ENCODE measurements at places on chromosomes 11 and 22.

- no peak for DNase-seq
Measured at GRCh38 chr22:29702000-29702930, 17.5 kb upstream of the CABP7 start.

GRCh38 chr11:5275369-5276110 lies 5.8 kb upstream of the HBE1 start:
- no peak for DNase-seq

DNA sequence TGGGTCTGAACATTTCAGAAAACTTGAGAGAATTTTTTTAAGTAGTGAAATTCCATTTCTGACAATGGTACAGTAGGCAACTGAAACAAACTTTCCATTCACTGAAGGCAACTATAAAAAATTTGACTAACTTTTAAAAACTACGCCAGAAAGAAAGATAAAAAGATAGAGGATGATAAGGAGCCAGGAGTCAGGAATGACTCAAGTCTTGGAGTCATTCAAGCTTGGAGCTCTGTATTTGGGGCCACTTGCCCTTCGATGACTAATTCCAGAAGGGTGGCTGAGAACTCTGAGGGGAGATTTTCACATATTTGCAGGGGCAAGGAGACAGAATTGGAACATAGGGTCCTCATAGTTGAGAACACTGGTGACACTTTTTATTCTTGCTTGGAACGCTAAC lies 1083.2 kb upstream of the CNTN5 start:
- no peak for DNase-seq

DNA sequence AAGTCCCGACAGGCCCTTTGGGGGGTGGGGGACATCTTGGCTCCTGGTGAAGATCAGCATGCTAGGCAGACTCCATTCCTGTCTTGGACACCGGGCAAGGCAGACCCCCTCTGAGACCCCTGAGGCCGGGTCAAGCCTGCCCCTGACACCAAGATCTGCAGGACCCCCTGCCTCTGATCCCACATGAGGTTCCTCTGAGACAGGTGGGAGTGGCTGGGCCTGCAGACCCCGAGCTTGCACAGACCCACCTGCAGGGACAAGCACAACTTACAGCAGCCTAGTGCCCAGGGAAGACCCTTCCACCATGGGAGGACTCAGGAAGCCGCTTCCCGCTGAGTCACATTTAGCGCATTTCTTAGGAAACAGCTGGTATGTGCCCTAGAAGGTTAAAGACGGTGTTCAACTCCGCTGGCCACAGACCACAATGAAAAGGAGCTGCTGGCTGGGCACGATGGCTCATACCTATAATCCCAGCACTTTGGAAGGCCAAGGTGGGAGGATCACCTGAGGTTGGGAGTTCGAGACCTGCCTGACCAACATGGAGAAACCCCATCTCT lies 15.5 kb downstream of the ARVCF start:
- DNase-seq, result no peak

DNA sequence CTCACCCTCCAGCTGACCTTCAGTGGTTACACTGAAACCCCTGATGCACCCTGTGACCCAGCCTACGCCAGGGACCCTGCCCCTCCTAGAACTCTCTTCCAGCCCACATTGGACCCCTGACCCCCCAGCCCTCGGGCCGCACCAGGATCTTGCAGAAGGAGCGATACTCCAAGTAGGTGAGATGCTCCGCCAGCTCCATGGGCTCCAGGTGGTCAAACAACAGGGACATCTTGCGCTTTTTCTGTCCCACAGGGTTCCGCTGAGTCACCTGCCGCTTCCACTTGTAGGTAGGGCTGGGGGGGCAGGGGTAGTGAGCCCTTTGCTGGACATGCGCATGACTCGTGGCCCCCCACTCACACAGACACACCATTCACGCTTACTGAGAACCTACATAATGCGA lies 4.1 kb downstream of the RASGRP2 start:
- DNase-seq, result no peak

- no peak for DNase-seq
Measured at GRCh38 chr22:17844150-17844549, 69.9 kb upstream of the BID start.

DNA sequence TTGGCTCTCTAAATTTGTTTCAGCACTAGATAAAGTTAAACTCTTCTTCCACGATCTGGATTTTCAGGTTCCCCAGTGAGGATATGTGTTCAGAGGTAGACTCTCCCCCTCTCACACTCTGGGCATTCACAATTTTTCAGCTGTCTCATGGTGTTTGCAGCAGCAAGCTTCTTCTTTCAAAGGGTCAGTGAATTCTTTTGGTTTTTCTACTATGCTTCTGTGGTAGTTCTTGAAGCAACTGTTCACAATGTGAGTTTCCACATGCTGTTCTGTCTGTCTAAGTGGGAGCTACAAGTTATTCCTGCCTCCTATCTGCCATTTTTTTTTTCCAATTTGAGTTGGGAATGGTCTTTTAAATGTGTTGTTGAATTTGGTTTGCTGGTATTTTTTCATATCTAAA lies 25.4 kb downstream of the CNTF start:
- DNase-seq, result no peak

- peak; percentile 45 for DNase-seq
Measured at GRCh38 chr22:38176170-38176741, 5.4 kb downstream of the PLA2G6 start.

DNA sequence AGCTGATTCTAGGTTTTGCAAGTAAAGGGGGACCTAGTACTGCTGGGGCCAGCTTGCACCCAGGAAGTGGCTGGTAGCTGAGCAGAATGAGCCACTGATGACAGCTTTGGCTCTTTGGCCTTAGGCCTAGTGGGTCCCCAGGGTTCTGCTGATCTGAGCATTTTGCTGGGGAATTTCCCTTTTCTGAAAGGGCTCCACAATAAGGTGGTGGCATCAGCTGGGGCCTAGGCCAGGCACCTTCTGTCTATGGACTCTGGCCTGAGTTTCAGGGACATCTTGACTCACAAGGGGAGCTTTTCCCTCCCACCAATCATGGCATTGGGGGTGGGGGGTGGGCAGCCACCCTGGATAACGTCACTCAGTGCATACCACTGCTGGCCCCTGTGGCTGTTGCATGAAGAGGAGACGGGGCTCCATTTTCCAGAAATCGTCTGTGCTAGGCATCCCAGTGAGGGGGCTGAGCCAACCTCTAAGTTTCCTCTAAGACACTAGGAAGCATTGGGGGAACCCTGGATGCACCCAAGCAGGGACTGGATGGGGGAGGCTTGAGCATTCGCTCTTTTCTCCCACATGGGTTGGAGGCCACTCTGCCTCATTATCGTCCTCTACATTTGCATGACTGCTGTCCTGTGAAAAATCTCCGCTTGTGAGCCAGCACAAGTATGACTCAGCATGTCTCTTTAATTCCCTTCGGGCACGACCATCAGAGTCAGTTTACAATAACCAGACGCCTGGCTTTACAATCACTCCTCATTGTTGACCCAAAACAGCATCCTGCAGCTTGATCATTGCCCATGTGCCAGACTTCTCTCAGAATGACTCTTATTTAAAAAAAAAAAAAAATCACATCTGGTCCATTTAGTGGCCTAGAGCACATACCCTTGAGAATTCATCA lies 145.0 kb upstream of the THY1 start:
- DNase-seq, result no peak

- DNase-seq, result no peak
Measured at GRCh38 chr22:45627489-45628233, 44.0 kb upstream of the ATXN10 start.

DNA sequence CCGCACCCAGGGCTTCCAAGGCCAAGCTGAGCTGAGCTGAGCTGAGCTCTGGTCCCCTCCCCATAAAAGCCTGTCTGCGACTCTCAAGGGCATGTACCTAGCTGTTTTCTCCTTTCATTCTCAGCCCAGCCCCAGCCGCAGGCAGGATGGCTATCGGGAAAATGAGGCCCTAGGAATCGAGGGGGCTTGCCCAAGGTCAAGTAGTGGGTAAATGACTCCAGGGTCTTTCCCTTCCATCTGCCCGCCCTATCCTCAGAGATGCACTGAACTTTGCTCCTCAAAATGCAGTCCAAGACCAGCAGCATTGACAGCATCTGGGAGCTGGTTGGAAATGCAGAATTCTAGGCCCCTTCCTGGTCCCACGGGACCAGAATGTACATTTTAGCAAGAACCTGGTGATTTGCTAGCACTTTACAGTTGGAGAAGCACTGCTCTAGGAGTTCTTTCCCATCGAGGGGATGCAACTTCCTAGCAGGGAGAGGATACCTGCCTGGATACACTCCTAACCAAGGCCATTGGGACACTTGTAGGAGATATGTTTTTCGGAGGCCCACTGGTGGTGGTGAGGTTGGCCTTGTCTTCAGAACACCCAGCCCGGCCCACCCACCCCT lies 43.2 kb upstream of the ACCSL start:
- no peak for DNase-seq

DNA sequence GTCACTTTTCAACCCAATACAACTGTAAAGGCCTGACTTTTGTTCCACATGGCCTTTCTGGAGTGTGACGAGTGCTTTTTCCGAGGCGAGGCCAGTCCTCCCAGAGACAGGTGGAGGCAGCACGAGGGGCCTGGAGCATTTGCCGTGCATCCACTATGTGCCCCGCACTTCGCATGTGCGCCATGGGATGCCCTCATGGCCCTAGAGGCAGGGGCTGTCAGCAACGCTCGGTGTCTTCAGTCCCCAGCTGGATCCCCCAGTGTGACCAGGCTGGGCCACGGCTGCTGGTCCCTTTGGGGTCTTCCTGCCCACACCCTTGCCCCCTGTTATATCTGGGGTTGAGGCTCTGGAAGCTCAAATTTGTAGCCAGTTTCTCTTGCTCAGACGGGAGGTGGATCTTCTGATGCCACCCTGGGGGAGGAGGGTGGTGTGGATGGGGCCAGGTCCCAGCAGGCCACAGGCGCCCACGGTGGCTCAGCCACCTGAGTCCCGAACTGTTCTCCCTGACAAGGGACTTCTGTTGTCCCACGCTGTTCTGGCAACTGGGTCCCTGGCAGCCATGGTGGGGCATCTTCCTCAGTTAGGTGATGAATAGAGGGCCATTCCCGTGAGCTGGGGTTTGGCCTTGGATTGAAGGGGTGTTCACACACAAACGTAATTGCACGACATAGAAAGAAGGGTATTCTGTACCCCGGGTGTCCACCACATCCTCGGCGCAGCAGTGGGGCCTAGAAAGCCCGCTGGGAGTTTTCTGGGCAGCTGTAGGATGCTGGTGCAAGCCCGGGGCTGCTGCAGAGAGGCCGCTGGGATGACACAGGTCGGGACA lies 100.9 kb downstream of the CTTN start:
- no peak for DNase-seq

- no peak for DNase-seq
Measured at GRCh38 chr22:38567531-38568285, 2.3 kb downstream of the DMC1 start.

DNA sequence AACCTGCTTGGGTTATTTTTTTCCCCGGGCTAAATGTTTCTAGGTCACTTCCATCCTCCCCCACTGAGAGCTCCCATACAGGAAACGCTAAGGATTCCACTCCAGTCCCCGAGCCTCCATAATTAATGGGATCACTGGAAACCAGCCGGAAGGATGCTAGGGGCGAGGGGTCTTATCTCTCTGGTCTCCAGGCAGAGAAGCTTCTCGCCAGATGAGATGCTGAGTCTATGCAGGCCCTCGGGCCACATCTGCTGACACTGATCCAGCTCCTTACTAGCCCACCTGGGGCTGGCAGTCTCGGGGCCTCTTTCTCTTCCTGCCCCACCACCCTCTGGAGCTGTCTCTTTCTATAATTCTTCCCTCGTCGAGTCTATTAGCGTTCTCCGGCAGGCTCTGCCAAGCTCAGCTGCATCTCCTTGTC lies 125.9 kb upstream of the SYT13 start:
- DNase-seq, result no peak

DNA sequence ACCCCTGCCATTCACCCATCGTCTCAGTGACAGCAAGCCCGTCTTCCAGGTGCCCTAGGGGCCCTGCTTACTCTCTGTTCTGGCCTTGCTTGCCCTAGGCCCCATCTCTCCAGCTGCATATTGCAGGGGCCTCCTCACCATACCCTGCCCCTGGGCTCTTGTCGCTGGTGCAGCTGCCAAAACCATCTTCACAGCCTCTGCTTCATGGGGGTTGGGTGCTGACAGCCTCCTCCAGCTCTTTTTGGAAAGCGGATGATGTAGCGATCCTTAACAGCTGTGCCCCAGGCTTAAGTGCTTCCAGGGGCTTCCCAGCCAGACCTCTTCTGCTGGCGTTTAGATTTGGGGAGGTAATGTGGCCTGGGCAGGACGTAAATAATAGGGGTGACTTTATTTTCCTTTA lies 61.2 kb upstream of the SUSD2 start:
- DNase-seq, result no peak

DNA sequence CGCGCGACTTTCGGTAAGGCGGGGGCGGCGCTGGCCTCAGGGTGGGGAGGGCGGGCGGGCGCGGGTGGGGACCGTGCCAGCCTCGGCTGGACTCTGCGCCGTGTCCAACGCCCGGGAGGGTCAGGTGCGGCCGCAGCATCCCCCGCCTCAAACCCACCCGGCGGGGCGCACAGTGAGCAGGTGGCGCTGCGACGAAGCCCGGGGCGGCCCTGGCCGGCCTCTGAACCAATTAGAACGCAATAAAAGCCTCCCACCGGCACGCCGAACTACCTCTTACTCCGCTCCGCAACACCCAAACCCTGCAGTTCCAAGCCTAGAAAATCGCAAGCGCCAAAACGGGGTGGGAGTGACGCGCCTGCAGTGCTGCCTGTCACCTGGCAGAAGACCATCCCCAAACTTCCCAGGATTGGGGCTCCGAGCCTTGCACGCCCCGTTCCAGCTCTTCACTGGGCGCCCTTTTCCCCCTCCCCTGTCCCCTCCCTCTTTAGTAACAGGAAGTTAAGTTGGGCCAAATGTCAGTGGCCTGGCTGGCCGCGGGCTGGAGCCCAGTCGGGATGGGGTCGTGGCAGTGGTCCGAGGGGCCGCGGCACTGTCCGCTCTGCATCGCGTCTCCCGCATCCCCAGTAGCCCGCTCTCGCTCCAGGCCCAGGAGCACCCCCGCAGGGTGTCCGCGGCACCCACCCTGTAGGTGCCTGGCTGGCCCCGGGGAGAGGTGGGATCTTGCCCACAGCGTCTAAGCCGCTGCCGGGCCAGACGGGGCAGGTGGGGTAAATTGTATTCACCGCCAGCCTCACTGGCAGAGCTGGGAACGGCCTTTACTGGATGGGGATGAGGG lies 541 bp downstream of the MICAL2 start:
- DNase-seq, result no peak

DNA sequence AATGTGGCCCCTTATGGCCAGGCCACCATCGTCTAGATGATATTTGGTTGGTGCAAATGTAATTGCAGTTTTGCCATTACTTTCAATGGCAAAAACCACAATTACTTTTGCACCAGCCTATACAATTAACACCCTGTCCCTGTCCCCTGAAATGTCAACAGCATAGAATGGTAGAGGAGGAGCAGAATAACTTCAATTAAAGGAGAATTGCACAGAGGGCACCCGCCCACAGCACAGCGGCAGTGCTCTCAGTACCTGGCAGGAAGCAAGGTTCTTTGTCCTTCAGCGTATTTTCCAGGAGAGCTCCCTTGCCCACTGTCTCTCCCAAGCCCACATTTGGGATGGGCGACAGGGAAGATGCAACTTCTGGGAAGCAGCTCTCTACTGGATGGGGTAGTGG lies 115.3 kb downstream of the TRIM29 start:
- no peak for DNase-seq

DNA sequence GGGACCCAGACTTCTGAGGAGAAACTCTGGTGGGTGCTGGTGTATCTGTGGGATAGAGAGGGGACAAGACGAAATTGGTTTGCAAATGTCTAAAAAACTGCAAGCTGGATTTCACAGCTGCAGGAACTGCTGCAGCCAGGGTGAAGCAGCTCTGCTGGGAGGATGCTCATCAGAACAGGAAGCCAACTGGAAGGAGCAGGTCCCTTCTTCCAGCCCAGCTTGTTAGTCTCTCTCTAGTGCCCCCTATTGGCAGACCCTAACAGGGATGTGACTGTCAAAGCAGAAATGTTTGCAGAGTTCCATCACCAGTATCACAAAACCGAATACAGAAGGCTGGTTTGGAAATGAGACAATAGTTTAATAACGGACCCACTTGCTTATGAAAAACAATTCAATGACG lies 74.8 kb upstream of the SLC22A12 start:
- no peak for DNase-seq
